RPMI7951 (cell line): ENCODE measurements at places on chromosomes 12 and 14. TPM values are rescaled to one million over a fixed set of nuclear protein-coding genes. Genes with fewer than 3 reads are reported as not detected.

GRCh38 chr12:116397148-116397547, 119.7 kb upstream of the MED13L start:
- DNase-seq = peak; percentile 63

DNA sequence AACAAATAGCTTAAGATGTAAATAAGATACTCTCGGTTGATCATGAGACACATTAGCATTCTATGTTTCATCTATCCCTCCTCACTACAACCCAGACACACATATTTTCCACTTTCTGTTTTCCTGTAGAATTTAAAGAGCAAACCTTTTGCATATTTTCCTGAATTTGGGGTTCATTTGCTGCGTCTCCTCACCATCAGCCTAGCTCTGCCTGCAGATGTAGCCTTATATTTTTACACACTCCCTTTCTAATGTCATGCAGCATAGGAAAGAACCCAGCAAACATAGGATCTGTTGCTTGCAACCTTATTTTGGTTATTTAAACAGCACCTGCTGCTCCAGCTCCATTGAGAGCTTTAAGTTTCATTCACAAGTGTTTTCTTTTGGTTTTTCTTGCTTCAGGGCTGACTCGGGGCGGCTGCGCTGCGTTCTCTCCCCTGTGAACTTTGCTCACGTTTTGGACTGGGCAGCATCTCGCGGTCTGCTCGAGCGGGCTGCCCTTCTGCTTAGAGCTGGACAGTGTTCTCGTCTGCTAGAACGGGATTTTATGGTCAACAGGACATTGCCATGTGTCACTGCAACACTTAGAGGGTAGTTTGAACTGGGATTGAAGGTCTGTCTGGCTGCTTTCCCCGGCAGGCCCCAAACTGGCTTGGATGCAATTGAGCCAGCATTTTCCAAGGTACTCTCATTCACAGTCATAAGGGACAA, 57.8 kb upstream of the VRK1 start:
- no peak for DNase-seq

- DNase-seq = no peak
Observed at GRCh38 chr14:81473456-81474147, 60.1 kb downstream of the SEL1L start.

DNA sequence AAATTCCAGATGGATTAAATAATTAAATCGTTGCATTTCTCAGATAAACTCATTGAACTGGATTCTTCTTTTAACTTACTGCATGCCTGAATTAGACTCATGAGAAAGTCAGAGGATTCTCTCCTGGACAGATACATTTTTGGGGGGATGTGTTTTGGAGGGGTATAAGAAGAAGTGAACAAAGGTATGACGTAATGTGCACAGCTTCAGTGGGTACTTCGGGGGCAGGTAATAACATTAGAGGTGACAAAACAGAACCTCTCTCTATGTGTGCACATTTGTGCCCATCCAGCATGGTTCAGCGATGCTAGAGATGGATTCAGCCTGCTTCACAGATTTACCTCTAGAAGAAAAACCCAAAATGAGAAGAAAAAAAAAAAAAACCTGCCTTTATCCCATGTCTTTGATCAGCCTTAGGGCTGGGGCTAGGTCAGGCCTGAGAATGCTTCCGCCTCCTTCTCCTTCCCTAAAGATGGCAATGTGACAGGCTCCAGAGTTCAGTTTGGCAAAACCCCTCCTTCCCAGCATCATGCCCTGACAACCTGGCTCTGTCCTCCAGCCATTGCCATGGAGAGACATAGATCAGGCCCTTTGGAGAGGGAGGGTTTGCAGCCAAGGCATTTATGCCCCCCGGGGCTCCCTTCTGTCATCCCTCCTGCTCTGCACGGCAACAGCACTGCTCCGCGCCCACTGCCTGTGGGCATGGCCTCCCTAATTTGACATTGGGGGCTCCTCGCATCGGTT, 166.7 kb downstream of the KCNA5 start:
- no peak for DNase-seq

DNA sequence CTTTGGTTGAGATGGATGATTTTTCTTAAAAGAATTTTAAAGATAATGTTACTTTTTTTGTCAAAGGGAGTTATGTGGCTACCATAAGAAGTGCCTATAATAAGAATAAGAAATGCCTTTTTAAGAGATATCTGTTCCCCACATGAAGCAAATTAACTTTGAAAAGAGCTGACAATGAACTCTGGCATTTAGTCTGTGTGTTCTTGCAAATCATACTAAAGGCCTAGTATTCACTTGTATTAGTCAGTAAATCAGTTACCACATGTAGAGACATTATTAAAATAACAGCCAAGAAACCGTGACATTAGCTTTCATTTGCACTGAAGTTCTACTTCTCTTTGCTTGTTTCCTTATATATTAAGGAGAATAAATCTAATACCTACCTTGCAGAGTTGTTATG, 296.3 kb downstream of the CCDC91 start:
- DNase-seq = no peak

DNA sequence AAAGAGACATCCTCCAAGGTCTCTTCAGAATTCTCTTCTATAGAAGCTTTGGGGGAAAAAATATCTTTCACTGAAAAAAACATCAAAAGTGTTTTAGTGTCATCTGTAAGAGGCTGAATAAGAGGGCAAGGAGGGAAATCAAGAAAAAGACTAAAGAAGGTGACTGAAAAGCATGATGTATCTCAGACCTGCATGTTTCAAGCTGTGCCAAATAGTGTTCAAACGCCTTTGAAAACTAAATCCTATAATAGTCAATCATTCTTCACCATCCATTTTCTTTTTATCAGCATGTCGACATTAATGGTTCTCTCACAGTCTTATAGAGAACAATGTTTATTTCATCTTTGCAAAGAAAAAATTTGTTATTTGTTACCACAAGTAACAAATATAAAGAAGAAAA, 94.5 kb downstream of the CEP128 start:
- DNase-seq = no peak

- DNase-seq = no peak
Observed at GRCh38 chr14:71748196-71748595, 184.0 kb upstream of the RGS6 start.

- DNase-seq = no peak
Observed at GRCh38 chr12:107165581-107165980, 72.2 kb upstream of the CRY1 start.

- no peak for DNase-seq
Observed at GRCh38 chr12:95258151-95258550, 40.5 kb downstream of the VEZT start.

GRCh38 chr12:48990552-48990951, 8.6 kb downstream of the DDN start:
- DNase-seq = no peak

DNA sequence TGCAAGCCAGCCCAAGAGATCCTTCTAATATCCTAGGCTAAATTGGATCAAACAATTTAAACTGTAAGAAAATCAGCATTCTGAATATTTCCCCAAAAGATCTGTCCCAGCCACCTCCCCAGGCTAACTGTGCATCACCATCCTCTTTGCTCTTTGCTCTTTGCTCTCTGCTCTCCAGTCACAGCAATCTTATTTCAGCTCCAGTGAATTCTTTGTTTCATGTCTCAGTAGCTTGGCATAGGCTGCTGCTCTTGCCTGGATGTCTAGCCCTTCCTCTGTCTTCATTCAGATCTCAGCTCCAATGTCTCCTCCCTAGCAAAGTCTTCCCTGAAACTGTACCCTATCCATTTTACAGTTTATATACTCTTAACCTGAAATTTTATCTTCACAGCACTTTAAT, 399.8 kb upstream of the USP15 start:
- DNase-seq = peak; percentile 6

- DNase-seq = no peak
Observed at GRCh38 chr12:12088761-12089160, 18.0 kb downstream of the BCL2L14 start.

The ZC3H10 gene
- total RNA-seq = 3.1 and 3.3 TPM in 2 replicates

The LRP1 gene
- 28.8 and 31.6 TPM in 2 replicates for total RNA-seq

The LHX5 gene
- total RNA-seq = 0.12 TPM in 1 of 2 replicates, not detected in the other

The PRIMA1 gene
- total RNA-seq = 0.20 and 0.24 TPM in 2 replicates

The LRP6 gene
- 11.4 and 16.3 TPM in 2 replicates for total RNA-seq

The MGP gene
- total RNA-seq = 5.9 and 7.9 TPM in 2 replicates
